ENCODE measurements at places on chromosomes 5 and 9. TPM values are rescaled to one million over a fixed set of nuclear protein-coding genes. Genes with fewer than 3 reads are reported as not detected.

NXNL2 gene
- not detected for total RNA-seq

PCDHA9 gene
- total RNA-seq, result not detected

PRDM12 gene
- total RNA-seq, result not detected

BSPRY gene
- 14.3 TPM for total RNA-seq

NR5A1 gene
- total RNA-seq, result 0.07 TPM

KIF24 gene
- 5.8 TPM for total RNA-seq

PDLIM4 gene
- 1.2 TPM for total RNA-seq

TMEM215 gene
- total RNA-seq, result not detected

EXD3 gene
- 23.7 TPM for total RNA-seq

OR13C3 gene
- not detected for total RNA-seq

AGXT2 gene
- not detected for total RNA-seq

KIAA1958 gene
- 12.9 TPM for total RNA-seq

GABRA6 gene
- total RNA-seq, result not detected

NUTM2F gene
- not detected for total RNA-seq
